Nephron progenitor cell (in vitro differentiated cells): ENCODE measurements at places on chromosomes 6 and 20.

- H3K36me3 ChIP-seq: peaks cover 27% of the 10 kb centered on the region
- H3K4me3 ChIP-seq: no peak overlapping the region
- peaks cover 11% of the 10 kb centered on the region for H3K4me1 ChIP-seq
- H3K27me3 ChIP-seq: no peaks in the 10 kb centered on the region
- DNase-seq: no peak
- H3K27ac ChIP-seq: no peak overlapping the region
Measured at GRCh38 chr20:34643928-34644327, 33.0 kb downstream of the PIGU start.

GRCh38 chr20:37941332-37941731, 38.4 kb downstream of the VSTM2L start:
- no peak overlapping the region for H3K27ac ChIP-seq
- H3K27me3 ChIP-seq: peaks cover 15% of the 10 kb centered on the region
- H3K4me1 ChIP-seq: peaks cover 19% of the 10 kb centered on the region
- H3K36me3 ChIP-seq: no peaks in the 10 kb centered on the region
- no peak overlapping the region for H3K4me3 ChIP-seq
- DNase-seq: no peak

DNA sequence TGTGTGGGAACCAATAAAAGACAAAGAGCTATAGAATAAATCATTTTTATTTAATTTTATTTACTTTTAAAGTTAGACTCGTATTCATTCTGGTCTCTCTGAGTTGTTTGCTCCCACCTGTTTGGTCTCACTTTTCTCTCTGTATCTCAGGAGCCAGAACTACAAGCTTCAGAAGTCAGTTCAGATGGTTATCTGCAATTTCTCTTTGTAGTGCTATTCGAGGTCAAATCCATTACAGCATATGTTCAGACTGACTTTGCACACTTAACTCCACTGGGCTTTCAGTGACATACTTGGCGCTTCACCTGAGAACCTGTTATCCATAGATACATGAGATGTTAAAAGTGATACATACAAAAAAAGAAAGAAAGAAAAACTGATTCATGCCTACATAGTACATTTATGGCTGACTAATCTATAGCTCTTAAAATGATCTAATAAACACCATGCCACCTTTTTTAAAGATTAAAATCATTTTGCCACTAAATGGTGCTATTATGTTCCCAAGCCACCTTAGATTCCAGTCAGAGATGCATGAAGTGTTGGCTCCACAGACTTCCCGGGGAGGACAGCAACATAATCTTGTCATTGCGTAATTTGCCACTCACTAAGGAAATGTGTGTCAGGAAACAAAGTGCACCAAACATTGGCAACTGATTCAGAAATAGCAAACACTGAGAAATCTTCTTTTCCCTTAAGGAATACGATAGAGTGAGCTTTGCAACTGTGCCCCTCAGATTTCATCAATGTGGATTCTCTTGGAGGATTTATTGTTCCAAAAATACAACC, 396.7 kb downstream of the HACE1 start:
- no peak overlapping the region for H3K27ac ChIP-seq
- H3K4me3 ChIP-seq: no peak overlapping the region
- no peaks in the 10 kb centered on the region for H3K36me3 ChIP-seq
- H3K27me3 ChIP-seq: no peaks in the 10 kb centered on the region
- H3K4me1 ChIP-seq: no peaks in the 10 kb centered on the region

GRCh38 chr20:20277894-20278335, 90.0 kb upstream of the INSM1 start:
- no peak for DNase-seq
- H3K36me3 ChIP-seq: no peaks in the 10 kb centered on the region
- peaks cover 8% of the 10 kb centered on the region for H3K4me1 ChIP-seq
- H3K27me3 ChIP-seq: peaks cover 13% of the 10 kb centered on the region

- peak overlapping the region; percentile 36 for H3K4me3 ChIP-seq
- no peak for DNase-seq
- H3K27me3 ChIP-seq: no peaks in the 10 kb centered on the region
- H3K4me1 ChIP-seq: peaks cover 55% of the 10 kb centered on the region
Measured at GRCh38 chr6:119314885-119315272, 34.7 kb downstream of the MAN1A1 start.

DNA sequence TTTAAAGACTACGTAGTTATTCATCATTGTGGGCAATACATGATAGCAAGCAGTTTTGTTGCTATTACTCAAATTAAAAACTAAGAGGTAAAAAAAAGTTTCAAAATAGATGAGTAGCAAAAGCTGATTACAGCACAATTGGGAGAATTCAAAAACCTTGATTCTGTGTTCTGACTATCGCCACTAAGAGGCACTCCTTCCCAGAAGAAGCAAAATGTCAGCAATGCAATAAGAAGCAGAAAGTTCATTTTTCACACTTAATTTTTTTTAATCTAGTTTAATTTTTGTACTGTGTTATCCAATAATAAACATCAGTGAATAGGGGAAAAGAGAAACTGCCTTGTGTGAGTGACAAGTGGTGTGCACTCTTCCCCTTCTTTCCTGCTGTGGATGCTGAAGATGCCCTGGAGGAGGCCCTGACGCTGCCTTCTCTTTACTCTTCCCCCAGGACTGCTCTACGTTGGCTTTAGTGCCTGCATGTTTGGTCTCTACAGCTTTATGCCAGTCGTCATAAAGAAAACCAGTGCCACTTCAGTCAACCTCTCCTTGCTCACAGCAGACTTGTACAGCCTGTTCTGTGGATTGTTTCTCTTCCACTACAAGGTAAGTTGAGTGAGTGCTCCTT, 263.2 kb upstream of the PLN start:
- peaks cover 6% of the 10 kb centered on the region for H3K4me1 ChIP-seq
- H3K27me3 ChIP-seq: no peaks in the 10 kb centered on the region
- no peak overlapping the region for H3K27ac ChIP-seq
- DNase-seq: no peak
- H3K4me3 ChIP-seq: no peak overlapping the region
- H3K36me3 ChIP-seq: no peaks in the 10 kb centered on the region

DNA sequence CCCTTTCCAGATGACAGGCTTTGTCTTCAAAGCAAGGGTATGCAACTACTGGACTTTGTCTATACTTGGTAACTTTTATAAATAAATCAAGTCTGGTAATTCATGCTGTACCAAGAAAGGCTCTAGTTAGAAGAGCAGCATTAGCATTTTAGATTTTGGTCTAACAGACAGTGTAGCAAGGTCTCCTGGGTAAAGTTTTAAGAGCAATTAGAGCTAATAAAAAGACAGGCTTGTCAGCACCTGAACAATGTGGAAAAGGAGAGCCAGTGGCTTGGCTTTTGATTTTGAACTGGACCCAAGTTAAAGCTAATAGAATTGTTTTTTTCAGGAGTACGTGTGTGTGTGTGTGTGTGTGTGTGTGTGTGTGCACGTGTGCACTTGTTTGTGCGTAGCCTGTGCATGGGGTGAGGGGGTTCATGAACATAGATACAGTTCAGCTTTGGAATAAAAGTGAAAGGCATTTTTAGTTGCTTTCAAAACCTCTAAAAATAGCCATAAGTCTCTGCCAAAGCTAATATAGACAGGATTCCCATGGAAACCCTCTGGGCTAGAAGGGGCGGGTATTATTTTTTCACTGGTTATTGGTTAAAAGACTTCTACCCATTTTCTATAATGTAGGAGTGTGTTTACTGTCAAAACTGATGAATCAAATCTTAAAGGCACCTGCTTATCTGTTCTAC, 138.4 kb downstream of the KCNQ5 start:
- H3K27ac ChIP-seq: no peak overlapping the region
- H3K36me3 ChIP-seq: no peaks in the 10 kb centered on the region
- peaks cover 27% of the 10 kb centered on the region for H3K4me1 ChIP-seq
- no peak for DNase-seq
- H3K27me3 ChIP-seq: no peaks in the 10 kb centered on the region

- peaks cover 32% of the 10 kb centered on the region for H3K4me1 ChIP-seq
- peak overlapping the region; percentile 45 for H3K27ac ChIP-seq
- peaks cover 6% of the 10 kb centered on the region for H3K36me3 ChIP-seq
- no peaks in the 10 kb centered on the region for H3K27me3 ChIP-seq
- DNase-seq: no peak
Measured at GRCh38 chr20:41003143-41003935, 25.3 kb upstream of the TOP1 start.

DNA sequence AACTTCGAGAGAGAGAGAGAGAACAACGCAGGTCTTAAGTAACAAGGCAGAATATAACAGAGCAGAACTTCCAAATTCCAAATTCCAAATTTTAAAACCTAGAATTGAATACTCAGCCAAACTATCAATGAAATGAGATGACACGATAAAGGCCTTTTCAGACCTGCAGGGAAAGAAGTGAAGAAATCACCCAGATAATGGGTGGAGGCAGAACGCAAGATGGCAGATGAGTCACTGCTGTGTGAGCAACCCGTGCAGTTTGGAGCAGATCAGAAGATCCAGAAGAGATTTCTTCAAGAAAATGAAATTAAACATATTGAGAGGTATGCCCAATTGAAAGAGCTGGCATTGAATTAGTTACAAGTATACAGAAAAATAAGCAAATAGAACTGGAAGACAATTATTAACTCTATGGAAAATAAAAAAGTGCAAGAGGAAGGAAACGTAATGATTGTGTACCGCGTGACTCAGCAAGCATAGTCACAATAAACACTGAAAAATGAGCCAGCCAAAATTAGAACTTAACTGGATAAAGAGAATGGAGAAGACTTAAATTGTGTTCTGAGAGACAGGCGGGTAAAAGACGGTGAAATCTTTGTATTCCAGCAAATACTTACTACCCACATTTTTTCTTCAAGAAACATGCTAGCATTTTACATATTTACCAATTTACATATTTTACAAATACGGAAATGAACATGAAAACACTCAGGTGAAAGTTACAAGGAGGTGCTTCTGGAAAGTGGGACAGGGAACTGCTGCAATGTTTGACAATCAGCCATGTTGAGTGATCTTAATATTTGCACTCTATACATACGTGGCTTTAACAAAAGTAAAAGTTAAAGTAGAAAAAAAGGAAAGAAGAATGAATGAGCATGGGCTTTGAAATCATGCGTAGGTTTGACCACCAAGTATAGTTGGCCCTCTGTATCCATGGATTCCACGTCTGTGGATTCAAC, 87.9 kb upstream of the CDYL start:
- no peaks in the 10 kb centered on the region for H3K4me1 ChIP-seq
- H3K27ac ChIP-seq: no peak overlapping the region
- peaks cover 5% of the 10 kb centered on the region for H3K36me3 ChIP-seq
- peaks cover 4% of the 10 kb centered on the region for H3K27me3 ChIP-seq

- DNase-seq: no peak
- no peak overlapping the region for H3K4me3 ChIP-seq
- no peak overlapping the region for H3K27ac ChIP-seq
- H3K27me3 ChIP-seq: peaks cover 100% of the 10 kb centered on the region
- no peaks in the 10 kb centered on the region for H3K36me3 ChIP-seq
Measured at GRCh38 chr20:2745060-2745910, 52.7 kb downstream of the EBF4 start.

GRCh38 chr20:7449269-7449668, 491.0 kb downstream of the HAO1 start:
- no peaks in the 10 kb centered on the region for H3K4me1 ChIP-seq
- H3K27ac ChIP-seq: no peak overlapping the region
- no peak for DNase-seq
- no peaks in the 10 kb centered on the region for H3K36me3 ChIP-seq

DNA sequence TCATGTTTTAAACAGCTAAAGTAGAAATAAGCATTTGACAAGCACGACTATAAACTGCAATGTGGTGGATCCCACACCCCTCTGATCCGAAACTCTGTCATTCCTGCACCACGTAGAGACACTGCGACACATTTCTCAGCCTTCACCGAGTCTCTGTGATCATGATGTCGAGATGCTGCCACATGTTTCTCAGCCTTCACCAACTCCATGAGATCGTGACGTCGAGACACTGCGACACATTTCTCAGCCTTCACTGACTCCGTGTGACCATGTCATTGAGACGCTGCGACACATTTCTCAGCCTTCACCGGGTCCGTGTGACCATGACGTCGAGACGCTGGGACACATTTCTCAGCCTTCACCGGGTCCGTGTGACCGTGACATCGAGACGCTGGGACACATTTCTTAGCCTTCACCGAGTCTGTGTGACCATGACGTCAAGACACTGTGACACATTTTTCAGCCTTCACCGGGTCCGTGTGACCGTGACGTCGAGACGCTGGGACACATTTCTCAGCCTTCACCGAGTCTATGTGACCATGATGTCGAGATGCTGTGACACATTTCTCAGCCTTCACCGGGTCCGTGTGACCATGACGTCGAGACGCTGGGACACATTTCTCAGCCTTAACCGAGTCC, 143.0 kb downstream of the TTLL2 start:
- no peak overlapping the region for H3K27ac ChIP-seq
- DNase-seq: no peak
- peaks cover 4% of the 10 kb centered on the region for H3K27me3 ChIP-seq
- H3K4me3 ChIP-seq: no peak overlapping the region

DNA sequence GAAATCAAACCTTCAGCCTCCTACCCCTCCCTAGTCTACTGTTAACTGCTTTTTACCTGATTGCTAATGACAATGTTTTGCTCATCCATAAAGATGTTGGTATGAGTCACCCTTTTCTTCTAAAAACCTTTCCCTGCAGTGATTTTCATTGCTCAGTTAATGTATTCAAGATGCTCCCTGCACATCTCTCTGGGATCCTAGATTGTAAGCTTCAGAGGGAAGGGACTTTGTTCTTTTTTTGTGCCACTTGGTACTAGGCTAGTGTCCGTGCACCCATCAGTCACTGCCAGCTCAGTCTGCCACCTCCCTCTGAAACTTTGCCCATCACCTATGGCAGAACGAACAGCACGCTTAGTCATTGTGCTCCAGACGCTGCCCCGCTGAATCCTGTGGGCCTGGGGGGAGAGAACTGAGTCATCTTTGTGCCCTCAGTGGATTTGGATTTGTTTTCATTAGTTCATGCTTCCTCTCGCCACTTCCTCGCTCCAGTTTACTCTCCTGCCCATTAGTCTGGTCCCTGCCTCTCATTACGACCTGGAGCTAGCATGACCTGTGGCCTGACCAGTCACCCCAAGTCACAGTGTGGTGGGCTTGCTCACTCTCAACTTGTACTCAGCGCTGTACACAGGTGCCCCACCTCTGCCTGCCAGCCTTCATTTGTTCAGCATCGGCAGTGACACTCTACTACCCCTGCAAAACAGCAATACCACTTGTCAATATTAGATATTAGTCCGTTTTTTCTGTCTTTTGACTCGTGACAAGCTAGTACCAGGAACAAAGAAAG, 78.0 kb upstream of the TMEM181 start:
- H3K4me1 ChIP-seq: peaks cover 10% of the 10 kb centered on the region
- H3K27me3 ChIP-seq: no peaks in the 10 kb centered on the region
- no peak overlapping the region for H3K4me3 ChIP-seq
- H3K27ac ChIP-seq: peak overlapping the region; percentile 86
- peaks cover 63% of the 10 kb centered on the region for H3K36me3 ChIP-seq
- no peak for DNase-seq

DNA sequence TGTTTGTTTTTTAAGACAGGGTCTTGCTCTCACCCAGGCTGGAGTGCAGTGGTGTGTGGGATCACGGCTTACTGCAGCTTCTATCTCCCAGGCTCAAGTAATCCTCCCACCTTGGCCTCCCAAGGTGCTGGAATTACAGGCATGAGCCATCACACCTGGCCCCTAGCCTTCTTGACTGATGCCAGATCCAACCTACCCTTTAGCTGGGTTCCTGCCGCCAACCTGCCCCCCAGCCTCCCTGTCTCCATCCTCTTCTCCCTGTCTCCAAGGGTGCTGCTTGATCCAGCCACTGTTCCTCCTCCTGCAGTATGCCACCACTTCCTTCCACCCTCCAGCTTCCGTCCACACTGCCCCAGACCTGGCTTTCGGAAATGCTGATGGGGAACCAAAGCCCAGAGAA, 3.2 kb upstream of the C20orf144 start:
- H3K27me3 ChIP-seq: no peaks in the 10 kb centered on the region
- H3K27ac ChIP-seq: no peak overlapping the region
- H3K4me1 ChIP-seq: peaks cover 11% of the 10 kb centered on the region
- no peaks in the 10 kb centered on the region for H3K36me3 ChIP-seq
- no peak for DNase-seq
